ENCODE measurements at places on chromosomes 12 and 14. TPM values are rescaled to one million over a fixed set of nuclear protein-coding genes. Genes with fewer than 3 reads are reported as not detected.

- DNase-seq: no peak
Observed at GRCh38 chr12:131164096-131164872, 210.6 kb downstream of the ADGRD1 start.

Gene AGAP2
- 0.72 TPM for total RNA-seq

- DNase-seq: no peak
Observed at GRCh38 chr12:93946542-93947150, 201.7 kb upstream of the PLXNC1 start.

- no peak for DNase-seq
Observed at GRCh38 chr14:104011824-104012517, 69.6 kb upstream of the RD3L start.

DNA sequence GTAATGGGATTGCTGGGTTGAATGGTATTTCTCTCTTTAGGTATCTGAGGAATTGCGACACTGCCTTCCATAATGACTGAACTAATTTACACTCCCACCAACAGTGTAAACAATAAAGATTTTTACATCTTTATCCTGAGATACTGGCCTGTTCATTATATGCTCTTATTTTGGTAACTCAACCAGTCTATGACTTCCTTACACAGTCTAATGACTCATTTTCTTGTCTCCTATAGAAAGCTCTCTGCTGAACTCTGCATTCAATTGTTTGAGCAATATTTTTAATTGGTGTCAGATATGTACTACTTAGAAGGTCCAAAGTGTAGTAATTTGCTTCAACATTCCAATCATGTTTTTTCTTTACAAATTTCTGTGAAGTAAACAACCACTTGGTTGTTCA is 1351.8 kb downstream of the FSCB start:
- no peak for DNase-seq

GRCh38 chr12:109127533-109128242 is 11.3 kb downstream of the ACACB start:
- no peak for DNase-seq

Gene KRT75
- not detected for total RNA-seq

Gene SLC38A4
- total RNA-seq: 1.2 TPM

GRCh38 chr12:89244536-89244935 is 107.8 kb downstream of the DUSP6 start:
- no peak for DNase-seq

GRCh38 chr14:55077170-55078151 is 26.0 kb downstream of the MAPK1IP1L start:
- DNase-seq: peak; percentile 63

- DNase-seq: no peak
Observed at GRCh38 chr12:6957741-6958608, 6.8 kb downstream of the PTPN6 start.

Gene TNFAIP2
- total RNA-seq: 60.1 TPM

Gene GPR137C
- 0.59 TPM for total RNA-seq

- DNase-seq: no peak
Observed at GRCh38 chr12:76569685-76570604, 10.4 kb upstream of the OSBPL8 start.

GRCh38 chr12:67764946-67765619 is 116.5 kb downstream of the DYRK2 start:
- no peak for DNase-seq

Gene ANKRD9
- 15.6 TPM for total RNA-seq

- no peak for DNase-seq
Observed at GRCh38 chr14:63614679-63615363, 26.9 kb downstream of the WDR89 start.

DNA sequence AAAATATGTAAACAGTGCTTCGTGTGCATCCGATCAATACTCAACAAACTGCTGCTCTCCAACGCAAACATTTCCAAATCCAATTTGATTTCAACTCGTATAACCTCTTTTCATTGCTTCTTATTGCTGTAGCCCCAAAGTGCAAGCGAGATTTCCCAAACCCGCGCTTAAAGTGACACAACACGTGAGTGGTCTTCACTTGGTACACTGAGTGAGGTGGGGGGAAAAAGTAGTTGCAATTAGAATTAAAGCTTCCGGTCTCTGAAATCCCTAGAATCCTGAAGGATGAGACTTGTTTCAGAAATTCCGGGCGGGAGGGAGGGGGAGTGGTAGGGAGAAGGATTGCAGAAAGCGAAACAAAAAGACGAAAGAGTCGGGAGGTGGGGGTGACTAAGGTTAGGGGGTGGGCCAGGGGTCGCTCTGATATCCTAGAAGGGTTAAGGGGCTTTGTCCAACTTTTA is 387.5 kb downstream of the BCAT1 start:
- DNase-seq: peak; percentile 94

Gene ASPG
- total RNA-seq: under 0.01 TPM

DNA sequence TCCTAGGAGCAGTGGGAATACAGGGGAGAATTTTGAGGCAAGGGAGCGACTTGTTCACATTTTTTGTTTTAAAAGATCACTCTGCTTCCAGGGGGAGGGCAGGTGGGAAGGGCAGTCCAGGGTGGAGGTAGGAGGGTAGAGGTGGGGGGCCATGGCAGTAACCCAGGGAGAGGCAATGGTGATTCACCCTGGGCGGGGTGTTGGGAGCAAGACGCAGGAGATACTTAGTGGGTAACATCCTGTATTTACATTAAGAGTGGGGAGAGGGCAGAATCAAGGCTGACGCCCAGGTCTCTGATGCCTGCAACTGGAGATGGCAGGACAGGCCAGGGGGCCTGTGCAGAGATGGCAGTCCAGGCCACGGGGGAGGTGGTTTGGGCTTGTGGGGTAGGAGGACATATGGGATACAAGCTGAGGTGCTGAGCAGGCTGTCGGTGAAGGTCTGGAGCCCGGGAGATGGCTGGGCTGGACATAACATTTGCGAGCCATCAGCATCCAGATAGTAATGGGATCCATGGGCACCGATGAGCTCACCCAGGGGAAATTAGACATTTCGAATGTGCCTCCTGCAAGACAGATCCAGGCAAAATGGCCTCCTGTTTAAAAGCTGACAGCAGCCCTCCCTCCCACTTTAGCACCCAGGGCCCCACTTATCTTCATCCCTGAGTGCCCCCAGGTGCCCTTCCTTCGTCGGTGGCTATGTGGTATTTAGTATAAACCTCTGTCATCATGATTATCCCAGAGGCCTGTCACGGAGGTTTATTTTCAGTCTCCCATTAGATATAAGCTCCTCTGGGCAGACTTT is 9.3 kb downstream of the EML1 start:
- DNase-seq: peak; percentile 69

GRCh38 chr12:43261701-43262100 is 290.3 kb downstream of the ADAMTS20 start:
- DNase-seq: peak; percentile 4

Gene HAL
- total RNA-seq: 0.29 TPM

Gene NABP2
- 26.8 TPM for total RNA-seq

GRCh38 chr12:116547955-116548501 is 11.2 kb upstream of the MAP1LC3B2 start:
- no peak for DNase-seq

Gene RIMBP2
- not detected for total RNA-seq

GRCh38 chr12:42593874-42594273 is 4.3 kb upstream of the PRICKLE1 start:
- DNase-seq: no peak

Gene IQSEC3
- total RNA-seq: not detected

DNA sequence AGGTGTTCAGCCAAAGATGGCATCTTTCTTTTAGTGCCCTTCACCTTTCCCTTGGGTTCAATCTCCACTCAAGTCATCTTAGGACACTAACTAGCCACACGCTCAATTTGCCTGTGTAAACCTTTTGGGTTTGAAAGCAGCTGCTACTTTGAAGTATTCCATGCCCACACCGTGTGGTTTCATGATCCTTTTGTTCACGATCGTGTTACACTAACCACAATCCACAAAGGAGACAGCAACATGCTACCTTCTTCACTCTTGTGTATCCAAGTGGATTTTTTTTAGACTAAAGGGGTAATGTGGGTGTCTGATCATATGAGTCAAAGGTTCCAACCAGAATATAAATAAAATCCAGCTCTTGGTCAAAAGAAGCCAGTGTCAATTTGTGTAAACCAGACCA is 122.7 kb upstream of the FAR2 start:
- no peak for DNase-seq

Gene BBOF1
- total RNA-seq: 15.9 TPM

- no peak for DNase-seq
Observed at GRCh38 chr12:70330158-70330557, 35.9 kb upstream of the KCNMB4 start.

Gene NKX2-1
- total RNA-seq: not detected

Gene POLE2
- total RNA-seq: 4.4 TPM

GRCh38 chr12:67410667-67411067 is 141.5 kb downstream of the CAND1 start:
- DNase-seq: no peak

- DNase-seq: no peak
Observed at GRCh38 chr14:96108911-96109310, 69.7 kb downstream of the C14orf132 start.

- DNase-seq: no peak
Observed at GRCh38 chr12:96308881-96309280, 91.4 kb downstream of the CDK17 start.

DNA sequence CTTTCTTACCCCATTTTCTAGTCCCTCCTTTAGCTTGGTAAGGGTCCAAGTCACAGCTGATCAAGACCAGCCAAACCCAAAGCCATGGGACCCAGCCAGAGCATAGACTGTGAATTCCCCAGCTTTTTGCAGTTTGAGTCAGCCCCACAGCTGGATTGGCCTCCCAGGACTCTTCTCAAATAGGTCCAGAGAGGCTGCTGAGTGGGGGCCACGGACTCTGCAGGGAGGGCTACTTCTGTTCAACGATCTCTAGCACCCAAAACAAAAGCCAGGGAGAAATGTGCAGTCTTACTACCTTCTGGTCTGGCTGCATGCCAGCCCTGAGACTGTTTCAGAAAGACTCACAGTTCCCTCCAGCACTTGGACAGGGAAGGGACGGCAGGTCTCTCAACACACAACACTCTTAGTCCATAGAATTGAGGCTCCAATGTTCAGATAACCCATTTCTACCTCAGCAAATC is 1.6 kb downstream of the VDR start:
- peak; percentile 89 for DNase-seq
